ENCODE measurements at places on chromosomes 3 and 15.

- DNase-seq: no peak
Observed at GRCh38 chr3:175428466-175428865, 569.3 kb downstream of the NAALADL2 start.

- no peak for DNase-seq
Observed at GRCh38 chr15:101371081-101371480, 76.0 kb upstream of the SNRPA1 start.

- no peak for DNase-seq
Observed at GRCh38 chr3:166248784-166249183, 411.6 kb upstream of the BCHE start.

DNA sequence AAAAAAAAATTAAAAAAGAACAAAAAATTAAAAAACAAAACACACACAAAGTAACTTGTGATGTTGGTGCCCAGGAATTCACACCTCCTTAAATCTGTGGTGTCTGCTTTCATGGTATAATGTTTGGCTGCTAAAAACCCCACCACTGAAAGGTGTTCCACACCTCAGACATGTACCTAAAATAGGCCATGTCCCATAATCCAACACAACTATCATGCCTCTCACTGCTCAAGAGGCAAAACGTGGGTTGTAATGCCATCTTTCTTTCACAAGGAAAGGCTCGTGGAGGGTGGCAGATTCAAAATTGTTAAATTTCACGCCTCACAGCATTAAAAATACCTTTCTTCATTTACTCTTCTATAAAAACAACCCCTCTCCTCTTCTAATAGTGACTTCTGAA, 29.5 kb downstream of the MKRN2 start:
- no peak for DNase-seq

DNA sequence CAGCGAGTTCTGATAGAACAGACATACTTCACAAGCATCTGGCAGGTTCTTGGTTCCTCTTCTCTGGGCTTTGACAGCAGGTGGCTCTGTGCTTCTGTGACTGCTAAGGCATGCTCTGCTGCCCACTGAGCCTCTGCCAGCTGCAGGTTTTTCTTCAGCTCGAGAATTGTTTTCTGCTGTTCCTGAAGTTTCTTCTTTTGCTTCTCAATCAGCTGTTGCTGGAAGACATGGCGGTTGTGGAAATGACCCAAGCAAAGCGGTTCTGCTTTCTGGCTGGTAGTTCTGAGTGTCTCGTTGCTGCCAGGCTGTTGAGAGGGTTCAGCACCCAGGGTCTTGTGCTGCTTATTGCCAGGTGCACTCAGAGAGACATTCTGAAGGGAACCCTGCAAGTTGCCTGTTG, 50.8 kb downstream of the CCDC191 start:
- DNase-seq: no peak

- no peak for DNase-seq
Observed at GRCh38 chr3:181707980-181708379, 3.7 kb upstream of the SOX2 start.

DNA sequence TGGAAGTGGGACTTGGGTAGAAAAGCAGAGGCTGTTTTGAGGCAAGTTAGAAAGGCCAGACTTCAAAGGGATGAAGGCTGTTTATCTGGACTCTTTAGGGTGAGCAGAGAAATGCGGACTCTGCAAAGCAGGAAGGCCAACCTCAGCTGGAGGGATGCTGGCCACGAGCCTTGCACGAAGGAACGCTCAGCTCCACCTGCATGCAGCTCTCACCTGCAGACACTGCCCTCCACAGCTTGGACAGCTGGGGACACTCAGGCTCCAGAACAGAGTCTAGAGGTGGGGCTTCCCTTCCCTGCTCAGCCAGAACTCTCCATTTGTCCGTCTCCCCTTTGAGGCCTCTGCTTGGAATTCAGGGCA, 229.7 kb downstream of the ADAMTS17 start:
- no peak for DNase-seq

DNA sequence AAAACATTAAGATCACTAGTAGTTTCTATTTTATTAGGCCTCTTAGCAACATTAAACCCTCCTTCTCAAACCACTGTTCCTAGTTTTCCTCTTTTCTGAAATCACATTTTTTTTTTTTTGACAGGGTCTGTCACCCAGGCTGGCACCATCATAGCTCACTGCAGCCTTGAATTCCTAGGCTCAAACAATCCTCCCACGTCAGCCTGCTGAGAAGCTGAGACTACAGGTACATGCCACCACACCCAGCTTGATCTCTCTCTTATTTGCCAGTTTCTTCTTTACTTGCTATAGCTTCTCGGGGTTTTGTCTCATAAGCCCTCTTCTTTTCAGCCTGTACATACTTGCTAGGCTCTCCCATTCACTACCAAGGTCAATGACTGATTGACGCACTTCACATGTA, 28.0 kb downstream of the SENP8 start:
- no peak for DNase-seq

- no peak for DNase-seq
Observed at GRCh38 chr15:47955021-47955420, 165.8 kb upstream of the SLC24A5 start.

DNA sequence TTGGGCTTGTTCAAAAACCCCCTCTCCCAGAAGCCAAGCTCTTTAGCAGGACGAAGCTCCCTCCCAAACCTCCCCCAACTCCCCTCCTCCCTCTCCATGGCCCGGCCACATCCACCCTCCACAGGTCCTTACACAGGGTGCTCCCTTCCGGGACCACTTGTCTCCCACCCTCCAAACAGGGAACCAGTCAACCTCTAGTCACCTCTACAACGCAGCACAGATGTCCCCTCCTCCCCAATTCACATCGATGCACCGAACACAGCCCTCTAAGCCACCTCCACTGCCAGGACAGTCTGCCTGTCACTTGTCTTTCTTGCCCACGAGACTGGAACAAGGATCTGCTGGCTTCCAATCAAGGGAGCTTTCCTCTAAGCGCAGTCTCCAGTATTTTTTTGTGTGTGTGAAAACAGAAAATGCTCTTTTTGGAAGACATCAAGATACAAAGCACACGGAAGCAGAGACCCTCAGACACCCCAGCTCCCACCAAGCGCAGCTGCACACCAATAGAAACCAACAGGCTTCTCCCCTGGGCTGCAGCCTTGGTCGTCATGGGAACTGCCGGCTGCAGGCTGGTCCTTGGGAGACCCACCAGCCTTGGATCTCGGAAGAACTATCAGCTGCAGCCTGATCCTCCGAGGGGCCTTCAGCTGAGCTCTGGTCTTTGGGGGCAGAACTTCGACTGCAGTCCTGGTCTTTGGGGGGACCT, 26.5 kb downstream of the IQSEC1 start:
- DNase-seq: no peak

- DNase-seq: no peak
Observed at GRCh38 chr15:80835336-80835735, 56.2 kb downstream of the CEMIP start.

GRCh38 chr15:75867449-75867848, 24.2 kb downstream of the UBE2Q2 start:
- DNase-seq: no peak

Data from glomerular endothelial cell (primary cell).